ENCODE measurements at places on chromosomes 7 and 10.

- no peak for DNase-seq
Observed at GRCh38 chr10:29920408-29921070, 138.8 kb downstream of the JCAD start.

DNA sequence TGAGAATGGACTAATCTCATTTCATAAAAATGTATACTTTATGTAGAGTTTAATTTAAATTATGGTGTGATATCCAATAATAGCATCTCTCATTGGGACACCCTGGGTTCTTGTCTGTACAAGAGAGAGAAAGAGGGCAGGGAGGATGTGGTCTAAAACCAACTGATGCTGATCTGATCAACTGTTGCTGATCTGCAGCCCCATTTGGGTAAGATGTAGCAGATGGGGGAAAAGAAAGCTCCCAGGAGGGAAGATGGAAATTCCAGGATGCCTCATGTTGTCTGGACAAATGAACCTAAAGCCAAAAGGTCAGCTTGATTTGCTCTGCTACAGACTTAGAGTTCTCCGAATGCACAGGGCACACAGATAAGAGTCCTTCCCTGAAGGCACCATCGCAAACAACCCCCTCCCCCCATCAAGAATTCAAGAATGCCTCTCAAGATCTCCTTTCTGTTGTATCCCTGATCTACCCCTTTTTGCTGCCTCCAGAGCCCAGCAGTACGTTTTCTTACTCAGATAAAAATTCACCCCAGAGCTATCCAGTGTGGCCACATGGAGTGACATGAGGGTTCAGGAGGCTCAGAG, 171.4 kb upstream of the INHBA start:
- DNase-seq: no peak

DNA sequence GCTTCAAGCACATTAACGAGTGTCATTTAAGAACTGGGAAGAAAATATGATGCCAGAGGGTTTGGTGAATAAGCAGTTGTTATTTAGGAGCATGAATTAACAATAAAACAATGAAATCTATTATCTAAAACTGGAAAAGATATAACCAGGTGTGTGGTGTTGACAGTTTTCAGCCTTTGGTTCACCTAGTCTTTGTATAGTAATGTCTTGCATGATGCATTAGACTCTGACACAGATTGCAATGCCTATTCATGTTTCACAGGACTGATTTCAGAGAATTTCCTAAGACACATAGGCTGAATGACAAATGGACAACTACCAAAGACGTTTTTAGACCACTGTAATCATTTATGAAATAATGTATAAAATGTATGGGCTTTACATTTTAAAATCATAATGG, 135.1 kb upstream of the CAV2 start:
- DNase-seq: no peak

DNA sequence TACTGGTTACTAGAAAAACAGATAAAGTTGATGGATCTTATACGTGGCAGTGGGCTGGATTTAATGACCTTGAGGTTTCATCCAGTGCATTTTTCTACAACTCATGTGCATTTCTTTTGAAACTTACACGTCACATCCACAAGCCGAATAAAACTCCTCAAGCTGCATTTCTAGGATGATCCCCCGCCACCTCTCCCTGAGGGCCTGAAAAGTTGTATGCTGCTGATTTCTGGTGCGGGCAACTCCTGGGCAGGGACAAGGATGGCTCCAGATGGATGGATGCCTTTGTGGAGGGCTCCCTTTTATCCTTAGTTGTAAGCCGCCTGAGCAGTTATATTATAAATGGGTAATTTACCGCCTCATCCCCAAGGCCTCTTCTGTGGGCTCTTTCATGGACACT, 1091.1 kb downstream of the LRMDA start:
- no peak for DNase-seq

DNA sequence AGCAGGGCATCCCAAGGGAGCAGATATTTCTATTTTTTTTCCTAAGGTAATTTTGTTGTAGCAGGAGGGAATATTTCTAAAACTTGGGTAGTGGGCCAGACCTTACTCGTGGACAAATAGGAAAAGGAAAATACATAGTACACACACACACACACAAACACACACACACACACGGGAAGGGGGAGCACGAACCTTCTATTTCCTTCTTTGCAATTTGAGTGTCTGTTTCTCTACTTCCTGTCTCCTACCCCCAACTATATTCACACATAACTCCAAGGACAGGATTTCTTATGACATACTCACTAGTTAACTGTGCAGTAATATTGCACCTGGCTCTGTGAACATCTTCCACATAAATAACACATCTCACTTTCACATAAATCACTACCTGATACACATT, 4.4 kb downstream of the LDB1 start:
- DNase-seq: no peak

DNA sequence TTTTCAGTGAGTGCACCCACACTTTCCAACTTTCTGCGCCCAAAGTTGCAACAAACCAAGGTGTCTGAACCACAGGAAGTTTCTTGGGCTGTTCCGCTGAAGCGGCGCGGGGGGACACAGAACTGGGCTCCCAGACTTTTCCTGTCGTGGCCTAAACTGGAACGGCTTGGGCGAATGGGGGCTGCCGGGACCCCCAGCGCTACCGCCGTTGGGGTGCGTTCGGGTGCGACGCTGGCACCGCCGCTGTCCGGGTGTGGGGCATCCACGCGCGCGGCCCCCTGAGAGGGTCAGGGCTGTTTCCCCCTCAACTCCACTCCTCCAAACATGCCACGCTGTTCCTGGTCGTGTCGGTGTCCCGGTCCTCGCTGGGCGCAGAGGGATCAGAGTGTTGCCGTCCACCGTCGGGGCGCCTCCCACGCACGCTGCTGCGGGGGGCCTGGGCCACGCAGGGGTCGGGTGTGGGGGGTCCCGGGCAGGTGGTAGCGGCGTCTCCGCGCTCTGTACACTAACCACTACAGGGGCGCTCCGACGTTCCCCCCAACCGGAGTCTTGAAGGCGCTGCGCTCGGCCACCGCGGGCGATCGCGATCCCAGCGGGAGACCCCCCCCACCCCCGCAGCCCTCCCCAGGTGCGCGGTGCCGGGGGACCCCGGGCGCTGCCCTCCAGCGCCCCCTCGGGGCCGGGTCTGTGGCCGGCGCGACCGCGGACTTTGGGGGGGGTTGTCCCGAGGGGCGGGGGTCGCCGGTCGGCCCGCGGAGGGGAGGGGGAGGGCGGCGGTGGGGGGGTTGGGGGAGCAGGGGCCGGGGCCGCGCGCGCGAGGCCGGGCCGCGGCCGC, 2.2 kb upstream of the CUX1 start:
- DNase-seq: no peak

DNA sequence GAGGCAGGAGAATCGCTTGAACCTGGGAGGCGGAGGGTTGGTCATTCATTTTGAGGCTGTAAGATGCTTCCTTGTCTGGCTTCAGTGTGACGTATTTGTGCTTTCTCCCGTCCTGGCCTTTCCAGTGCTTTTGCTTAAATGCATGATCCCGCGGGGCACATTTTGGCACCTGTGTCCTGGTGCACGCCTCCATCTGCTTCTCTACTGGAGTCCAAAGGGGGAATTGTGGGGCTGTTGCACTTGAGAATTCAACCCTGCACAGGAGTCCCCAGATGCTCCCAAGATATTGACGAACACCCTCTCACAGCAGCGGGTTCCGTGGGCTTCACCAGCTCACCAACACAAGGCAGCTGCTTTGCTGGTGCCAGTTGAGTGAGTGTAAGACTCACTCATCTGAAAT, 10.3 kb upstream of the LRRC27 start:
- no peak for DNase-seq

DNA sequence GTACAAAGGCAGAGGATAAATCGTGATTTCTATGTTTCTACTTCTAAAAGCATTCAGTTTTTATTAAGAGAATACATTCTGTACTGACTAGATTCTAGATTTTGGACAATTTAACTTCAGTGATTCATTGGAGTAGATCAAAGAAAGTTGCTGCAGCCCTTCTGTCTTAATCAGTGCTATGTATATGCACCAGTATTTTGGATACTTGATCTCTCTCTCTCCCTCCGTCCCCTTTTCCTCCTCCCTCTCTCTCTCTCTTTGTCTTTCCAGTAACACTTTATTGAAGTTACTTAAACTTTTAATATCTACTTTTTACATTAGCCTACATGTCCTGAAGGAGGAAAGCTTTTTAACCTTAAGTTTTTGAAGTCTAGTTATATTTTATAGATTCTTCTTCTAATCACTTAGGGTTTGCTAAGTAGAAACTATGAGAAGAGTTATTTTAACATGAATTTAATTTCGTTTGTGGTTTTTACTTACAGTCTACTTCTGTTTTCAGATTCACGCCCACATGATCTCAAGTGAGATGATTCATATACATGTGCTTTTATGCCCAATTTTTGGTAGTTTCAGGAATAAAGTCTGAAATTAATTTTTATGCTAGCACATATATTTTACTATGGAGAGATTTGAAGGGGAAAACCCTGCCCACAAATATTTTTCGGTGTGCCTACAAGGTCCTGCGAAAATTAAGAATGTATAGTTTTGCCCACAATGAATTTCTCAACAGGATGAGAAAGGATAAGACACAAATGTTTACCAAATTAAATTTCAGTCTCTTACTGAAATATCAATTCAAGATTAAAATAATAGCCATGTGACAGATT, 9.1 kb downstream of the MDFIC start:
- DNase-seq: no peak

GRCh38 chr7:7449055-7449454, 86.6 kb downstream of the COL28A1 start:
- no peak for DNase-seq
